Trophoblast cell (in vitro differentiated cells and primary cell): ENCODE measurements at places on chromosomes 7 and 10.
A peak's percentile ranks its signal among the peaks of the same experiment; 100 is the strongest.

DNA sequence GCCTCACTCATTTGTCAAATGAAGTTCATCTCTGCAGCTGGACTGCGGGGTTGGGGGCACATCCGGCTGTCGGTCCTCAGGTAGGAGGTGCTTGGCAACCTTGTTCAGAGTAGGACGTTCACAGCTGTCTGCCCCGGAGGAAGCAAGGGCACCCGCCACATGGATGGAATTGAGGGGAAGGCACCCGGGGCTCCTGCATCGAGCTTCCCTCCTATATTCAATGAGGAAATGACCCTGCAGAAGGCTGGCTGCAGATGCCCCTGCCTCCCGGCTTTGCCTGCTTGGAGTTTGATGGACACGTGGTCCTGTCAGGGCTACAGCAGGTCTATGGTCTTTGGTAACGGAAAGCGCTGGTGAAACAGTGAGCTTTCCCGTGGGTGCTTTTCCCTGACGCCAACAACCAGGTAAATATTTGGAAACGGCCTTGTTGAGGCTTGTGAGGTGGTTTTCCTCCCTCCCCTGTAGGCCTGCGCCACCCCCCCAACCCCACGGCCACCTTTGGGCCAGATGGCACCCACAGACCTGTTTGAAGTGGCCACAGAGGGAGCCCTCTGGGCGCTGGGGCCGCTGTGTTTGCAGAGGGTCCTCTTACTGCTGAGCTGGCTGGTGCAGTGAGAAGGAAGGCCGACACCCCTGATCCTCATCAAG is 32.9 kb downstream of the HTRA1 start:
- no peak for DNase-seq

GRCh38 chr7:44320794-44321371 is 4.5 kb downstream of the CAMK2B start:
- DNase-seq = no peak

GRCh38 chr10:110496553-110497437 is 912 bp upstream of the DUSP5 start:
- DNase-seq = no peak

DNA sequence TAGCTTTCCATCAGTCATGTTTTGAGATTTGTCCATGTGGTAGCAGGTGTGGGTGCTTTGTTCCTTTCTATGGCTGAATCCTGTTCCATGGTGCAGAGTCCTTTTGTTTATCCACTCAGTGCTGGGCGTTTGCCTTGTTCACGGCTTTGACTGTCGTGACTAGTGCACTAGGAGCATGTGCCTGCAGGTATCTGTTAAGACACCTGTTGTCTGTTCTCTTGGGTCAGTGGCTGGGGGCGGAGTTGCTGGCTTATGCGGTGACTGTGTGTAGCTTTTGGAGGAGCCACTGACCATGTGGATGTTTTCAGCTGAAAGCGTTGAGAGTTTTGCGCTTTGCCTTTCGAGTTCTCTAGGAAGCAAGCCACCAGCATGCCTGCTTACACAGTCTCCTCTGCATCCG is 573.1 kb upstream of the FOXK1 start:
- no peak for DNase-seq

- DNase-seq = peak; percentile 66
Measured at GRCh38 chr10:51694086-51694768, 5.2 kb downstream of the CSTF2T start.

GRCh38 chr10:97876402-97876801 is 26.8 kb downstream of the GOLGA7B start:
- no peak for DNase-seq

GRCh38 chr10:124075231-124075955 is 18.0 kb downstream of the CHST15 start:
- no peak for DNase-seq

DNA sequence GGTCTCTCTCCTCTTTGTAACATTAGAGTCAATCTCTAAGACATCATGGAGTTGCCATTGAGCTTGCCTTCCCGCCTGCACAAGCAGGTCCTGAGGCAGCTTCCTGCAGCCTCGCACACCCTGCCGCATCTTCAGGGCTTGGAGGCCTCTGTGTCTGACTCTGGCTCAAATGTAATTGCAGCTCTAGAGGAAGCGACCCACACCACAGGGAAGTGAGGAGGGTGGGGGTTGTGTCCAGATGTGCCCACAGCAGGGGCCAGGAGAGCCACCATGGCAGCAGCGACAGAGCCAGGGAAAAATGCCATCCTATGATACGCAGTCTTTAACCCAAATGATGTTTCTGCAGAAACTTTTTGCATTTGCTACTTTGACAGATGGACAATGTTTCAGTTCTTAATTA is 216.0 kb upstream of the ZNF32 start:
- DNase-seq = no peak

DNA sequence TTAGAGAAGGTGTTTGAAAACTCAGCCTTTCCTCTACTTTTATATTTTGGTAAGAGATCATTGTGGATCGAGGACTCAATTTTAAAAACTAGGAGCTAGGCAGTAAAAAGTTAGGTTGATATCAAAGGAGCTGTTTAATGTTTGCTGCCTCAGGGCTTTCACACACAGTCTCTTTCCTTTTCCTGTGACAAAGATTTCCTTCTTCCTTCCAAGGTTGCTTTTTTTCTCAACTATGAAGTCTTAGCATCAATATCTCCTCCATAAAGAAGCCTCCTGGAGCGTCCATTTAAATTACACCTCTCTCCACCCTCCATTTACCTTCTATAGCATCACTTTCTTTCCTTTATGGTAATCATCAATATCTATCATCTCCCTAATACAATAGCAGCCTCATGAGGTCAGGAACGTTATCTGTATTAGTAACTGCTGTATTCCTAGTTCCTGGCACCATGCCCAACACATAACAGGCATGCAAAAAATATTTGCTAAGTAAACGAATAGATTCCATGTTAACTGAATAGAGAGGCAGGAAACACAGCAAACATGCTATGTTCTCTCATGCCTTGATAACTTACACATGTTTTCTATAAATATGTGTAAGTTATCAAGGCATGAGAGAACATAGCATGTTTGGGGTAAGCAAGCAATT is 48.5 kb downstream of the GNAT3 start:
- DNase-seq = no peak

GRCh38 chr7:155336812-155337602 is 39.3 kb downstream of the INSIG1 start:
- DNase-seq = no peak

DNA sequence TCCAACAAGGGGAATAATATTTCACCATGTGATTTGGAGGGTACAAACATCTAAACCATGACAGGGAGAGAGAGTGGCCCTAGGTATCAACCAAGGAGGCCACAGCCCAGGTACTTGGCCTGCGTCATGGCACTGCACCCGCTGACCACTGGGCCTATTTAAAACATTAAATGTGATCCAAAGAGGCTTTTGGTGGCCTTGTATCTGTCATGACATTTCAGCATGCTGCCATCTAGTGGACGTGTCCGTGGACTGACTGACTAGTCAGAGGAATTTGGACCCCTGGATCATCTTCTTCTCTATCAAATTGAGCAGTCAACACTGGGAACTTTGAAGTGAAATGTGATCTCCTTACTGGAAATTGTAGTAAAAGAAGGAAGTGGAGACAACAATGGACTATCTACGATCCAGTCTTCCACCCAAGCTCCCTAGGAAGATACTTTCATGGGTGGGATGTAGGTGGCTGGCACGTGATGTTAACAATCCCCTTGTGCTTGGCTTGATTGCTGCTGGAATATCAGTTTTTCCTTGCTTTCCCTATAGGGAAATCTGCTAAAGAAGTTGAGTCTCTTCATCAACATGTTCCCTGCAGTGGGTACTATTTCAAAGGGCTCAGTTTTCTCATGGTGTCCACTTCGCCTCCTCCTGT is 24.6 kb upstream of the ITGA8 start:
- peak; percentile 74 for DNase-seq

GRCh38 chr7:38907766-38908165 is 1.2 kb downstream of the VPS41 start:
- DNase-seq = no peak

- no peak for DNase-seq
Measured at GRCh38 chr7:148286150-148286549, 304.4 kb upstream of the C7orf33 start.

GRCh38 chr10:132779549-132780294 is 6.2 kb downstream of the NKX6-2 start:
- DNase-seq = no peak

- DNase-seq = no peak
Measured at GRCh38 chr7:98276241-98276761, 5.2 kb upstream of the BRI3 start.

- DNase-seq = no peak
Measured at GRCh38 chr7:80236681-80237080, 102.0 kb downstream of the GNAI1 start.
